ENCODE measurements at places on chromosomes 3 and 15.

DNA sequence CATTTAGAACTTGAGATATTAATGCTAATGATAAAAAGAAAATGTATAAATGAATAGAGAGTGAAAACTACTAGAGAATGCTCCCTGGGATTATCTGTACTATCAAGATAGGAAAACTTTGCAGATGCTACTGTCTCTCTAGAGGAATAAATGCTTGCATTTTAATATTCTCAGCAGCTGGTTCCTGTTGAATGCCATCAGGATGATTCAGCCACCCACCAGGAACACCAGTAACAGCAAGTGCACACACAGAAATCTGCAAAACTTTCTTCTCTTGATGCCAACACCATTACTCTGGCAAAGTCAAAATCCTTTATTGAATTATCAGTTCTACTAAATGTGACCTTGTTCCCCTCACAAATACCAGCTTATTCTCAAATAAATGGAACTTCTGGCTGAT is 148.4 kb downstream of the TIGIT start:
- DNase-seq = no peak

GRCh38 chr3:12934431-12934830 is 93.1 kb upstream of the RPL32 start:
- no peak for DNase-seq

- DNase-seq = no peak
Measured at GRCh38 chr3:98021830-98022560, 13.1 kb downstream of the GABRR3 start.

DNA sequence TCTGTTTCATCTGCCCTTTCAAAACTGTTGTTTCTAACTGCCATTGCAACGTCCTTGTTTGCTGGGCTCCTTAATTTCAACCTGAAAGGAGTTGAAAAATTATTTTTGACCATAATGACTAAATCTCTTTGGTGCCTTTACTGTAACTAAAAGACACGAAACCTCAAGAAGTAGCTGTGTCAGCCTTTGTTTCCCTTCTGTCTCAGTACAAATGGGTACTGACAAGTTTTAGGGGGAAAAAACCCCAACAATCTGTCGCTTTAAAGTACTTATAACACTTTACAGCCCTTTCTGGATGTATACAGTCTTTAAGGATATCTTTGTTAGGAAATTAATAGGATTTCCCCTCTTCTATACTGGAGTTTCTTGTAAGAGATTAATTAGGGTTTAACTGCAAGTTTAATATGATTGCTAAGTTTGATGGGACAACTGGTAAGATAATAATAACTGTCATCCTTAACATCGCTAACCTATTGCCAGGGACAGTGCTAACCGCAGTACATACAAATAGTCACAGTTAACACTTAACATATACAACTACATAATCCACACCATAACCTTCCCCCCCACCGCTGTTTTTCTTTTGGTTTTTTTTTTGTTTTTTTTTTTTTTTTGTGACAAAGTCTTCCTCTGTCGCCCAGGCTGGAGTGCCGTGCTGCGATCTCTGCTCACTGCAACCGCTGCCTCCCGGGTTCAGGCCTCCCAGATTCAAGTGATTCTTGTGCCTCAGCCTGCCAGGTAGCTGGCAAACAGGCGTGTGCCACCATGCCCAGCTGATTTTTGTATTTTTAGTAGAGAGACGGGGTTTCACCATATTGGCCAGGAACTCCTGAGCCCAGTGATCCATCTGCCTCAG is 1.7 kb downstream of the GXYLT2 start:
- no peak for DNase-seq

DNA sequence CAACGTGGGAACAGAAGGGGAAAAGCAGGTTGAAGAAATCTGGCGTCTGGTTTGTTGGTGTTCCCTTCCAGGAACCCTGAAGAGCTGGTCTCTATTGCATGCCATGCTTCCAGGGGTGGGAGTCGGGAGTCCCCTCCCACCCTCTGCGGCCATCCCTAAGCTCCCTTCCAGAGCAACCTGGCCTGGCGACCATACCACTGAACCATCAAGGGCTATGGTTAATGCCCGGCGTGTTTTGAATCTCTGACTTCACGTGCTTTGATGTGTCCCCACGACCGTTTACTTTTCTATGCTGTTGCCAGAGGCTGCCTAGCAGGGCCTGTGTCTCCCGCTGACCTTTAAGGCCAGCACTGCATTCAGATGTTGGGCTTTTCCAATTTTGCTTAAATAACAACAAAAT is 696 bp upstream of the SNRK start:
- DNase-seq = no peak

GRCh38 chr3:127759826-127760225 is 62.5 kb downstream of the MGLL start:
- DNase-seq = no peak

DNA sequence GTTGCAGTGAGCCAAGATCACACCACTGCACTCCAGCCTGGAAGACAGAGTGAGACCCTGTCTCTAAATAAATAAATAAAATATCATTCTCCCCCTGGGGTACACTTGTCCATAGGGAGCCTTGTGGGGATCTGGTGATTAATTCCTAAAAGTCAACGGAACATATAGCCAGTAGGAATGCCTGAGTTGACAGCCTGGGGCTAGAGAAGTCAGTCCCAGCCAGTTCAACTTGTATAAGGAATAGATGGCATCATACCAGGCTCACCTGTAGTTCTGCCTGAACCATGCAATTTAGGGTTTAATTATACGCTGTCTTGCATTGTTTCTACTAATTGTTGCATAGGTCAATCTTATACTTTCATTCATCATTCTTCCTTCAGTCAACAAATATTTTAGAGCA is 5.9 kb upstream of the BOC start:
- no peak for DNase-seq

- DNase-seq = no peak
Measured at GRCh38 chr15:99467853-99468464, 97.8 kb upstream of the MEF2A start.

DNA sequence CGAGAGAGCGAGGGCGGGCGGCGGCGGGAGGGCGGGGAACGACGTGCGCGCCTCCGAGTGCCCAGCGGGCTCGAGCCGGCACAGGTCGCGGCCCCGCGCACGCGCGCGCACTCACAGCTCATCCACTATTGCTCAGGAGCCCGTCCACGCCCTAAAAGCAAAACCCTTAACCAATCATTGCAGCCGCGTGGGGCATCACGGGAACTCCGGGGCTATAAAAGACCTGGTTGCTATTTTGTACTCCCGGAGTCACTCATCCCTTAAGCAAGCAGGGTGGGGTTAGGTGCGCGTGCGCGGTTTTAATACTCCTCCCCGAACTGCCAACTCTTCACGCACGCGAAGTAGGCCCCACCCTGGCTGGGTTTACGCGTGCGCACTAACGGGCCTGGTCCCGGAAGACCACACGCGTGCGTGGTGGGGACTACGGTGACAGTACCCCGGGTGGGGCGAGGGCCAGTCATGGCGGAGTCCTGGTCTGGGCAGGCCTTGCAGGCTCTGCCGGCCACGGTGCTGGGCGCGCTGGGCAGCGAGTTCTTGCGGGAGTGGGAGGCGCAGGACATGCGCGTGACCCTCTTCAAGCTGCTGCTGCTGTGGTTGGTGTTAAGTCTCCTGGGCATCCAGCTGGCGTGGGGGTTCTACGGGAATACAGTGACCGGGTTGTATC is at the start of the genes RHOA and TCTA:
TSS of gene RHOA (minus strand) at position 9 of the 664 bp plus-strand sequence. CDS start 36,387 bp downstream, outside the sequence.
TSS of gene TCTA (plus strand) at position 456 of the 664 bp plus-strand sequence. CDS start at position 460, 4 bp downstream.
- peak; percentile 100 for DNase-seq

GRCh38 chr3:106113747-106114146 is 244.9 kb upstream of the CBLB start:
- no peak for DNase-seq

GRCh38 chr3:1908651-1909445 is 189.8 kb upstream of the CNTN4 start:
- DNase-seq = no peak

GRCh38 chr3:77247061-77247460 is 207.2 kb downstream of the ROBO2 start:
- DNase-seq = no peak

DNA sequence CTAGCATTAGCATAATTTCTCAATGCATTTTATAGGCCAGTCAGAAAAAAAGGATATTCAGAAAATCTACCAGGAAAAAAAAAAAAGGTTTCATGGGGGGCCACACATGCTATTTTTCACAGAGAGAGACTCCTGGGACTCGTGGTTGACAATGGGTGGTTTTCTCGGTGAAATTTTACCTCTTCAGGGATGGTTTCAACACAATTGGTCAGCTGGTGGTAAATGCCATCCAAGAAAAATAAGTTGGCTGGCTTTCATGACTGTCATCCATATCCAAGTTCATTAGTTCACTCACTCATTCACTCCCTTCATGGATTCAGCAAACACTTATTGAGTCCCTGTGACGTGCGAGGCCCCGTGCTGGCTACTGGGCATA is 217.3 kb downstream of the SHQ1 start:
- DNase-seq = no peak

- no peak for DNase-seq
Measured at GRCh38 chr15:64045774-64046420, 388 bp downstream of the DAPK2 start.

- DNase-seq = no peak
Measured at GRCh38 chr15:32818758-32819447, 101.1 kb downstream of the GREM1 start.

GRCh38 chr3:30186741-30187219 is 419.6 kb upstream of the TGFBR2 start:
- no peak for DNase-seq

GRCh38 chr15:25492315-25492714 is 53.5 kb upstream of the UBE3A start:
- DNase-seq = no peak

DNA sequence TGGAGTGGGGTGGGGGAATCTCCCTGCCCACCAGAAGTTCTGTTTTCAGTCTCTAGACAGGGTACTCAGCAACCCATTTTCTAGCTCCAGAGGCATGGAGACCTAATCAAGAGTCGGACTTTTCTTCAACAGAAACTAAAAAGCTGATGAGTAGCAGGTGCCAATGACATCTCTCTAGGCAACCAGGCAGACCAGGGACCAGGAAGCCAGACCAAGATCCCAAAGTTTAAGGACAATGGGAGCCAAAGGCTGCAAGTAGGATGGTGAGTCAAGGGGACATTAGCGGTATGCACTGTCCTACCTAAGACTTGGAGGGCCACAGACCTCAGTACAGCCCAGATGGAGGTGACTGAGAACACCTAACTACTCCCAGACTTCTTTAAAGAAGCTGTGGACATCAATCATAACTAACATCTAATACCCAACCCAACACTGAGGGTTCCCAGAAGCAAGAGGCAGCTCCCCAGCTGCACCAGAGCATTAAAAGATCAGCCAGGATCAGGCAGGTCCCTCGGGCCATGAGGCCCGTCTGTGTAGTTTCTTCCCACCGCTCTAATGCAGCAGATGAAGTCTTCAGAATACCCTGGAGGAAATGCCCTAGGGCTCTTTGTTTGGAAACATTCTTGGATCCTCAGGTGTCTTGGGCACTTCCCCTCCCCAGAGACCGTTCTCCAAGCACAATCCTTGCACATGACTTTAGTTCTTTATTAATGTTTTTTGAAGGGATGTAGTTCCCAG is 979 bp downstream of the CCDC71 start:
- no peak for DNase-seq

DNA sequence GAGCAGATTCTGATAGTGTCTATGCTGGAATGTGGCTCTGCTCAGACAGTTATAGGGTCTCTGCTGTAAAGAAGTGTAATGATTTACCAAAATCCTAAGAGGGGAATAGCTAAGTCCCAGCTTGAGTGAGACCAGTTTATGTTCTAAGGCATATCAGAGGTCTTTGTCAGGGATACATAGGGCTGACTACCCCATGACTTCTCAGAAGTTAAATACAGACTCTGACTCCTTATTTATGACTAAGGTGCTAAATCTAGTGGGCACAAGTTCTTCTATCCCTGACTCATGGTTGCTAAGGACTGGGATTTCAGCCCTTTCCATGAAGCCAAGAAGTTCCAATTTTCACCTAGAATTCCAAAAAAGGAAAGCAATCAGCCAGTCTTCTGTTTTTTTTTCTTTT is 192.6 kb upstream of the POU1F1 start:
- DNase-seq = no peak

DNA sequence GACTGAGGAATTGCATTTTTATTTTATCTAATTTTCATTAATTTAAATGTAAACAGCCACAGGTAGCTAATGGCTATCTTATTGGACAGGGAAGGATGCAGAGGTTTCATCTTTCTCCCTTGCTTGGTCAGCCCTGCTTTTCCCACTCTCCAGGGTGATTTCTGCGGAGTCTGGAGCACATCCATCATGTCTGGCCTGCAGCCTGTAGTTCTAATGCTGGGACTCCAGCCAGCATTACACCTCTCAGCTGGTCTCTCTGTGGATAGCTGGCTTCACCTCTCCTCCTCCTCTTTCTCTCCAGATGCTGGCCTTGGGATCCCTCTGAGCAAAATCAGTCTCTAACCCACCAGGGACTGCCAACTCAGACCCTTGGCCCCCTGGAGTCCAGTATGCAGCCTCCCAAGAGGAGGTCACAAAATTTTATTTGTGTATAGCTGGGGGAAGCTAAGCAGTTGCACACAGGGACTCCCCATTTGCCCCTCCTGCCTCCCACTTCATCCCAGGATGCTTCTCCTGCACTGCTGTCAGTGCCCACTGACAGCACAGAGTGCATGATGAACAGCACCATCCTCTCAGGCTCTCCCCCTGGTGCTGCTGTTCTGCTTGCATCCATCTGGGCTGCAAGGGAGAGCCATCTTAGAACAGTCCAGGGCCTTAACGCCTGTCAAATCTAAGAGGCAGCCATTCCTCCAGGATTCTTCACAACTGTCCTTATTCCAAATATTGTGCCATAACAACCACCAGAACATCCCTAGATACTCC is 1.7 kb downstream of the BFSP2 start:
- DNase-seq = no peak

GRCh38 chr3:169827712-169828111 is 15.0 kb upstream of the LRRC34 start:
- DNase-seq = no peak

DNA sequence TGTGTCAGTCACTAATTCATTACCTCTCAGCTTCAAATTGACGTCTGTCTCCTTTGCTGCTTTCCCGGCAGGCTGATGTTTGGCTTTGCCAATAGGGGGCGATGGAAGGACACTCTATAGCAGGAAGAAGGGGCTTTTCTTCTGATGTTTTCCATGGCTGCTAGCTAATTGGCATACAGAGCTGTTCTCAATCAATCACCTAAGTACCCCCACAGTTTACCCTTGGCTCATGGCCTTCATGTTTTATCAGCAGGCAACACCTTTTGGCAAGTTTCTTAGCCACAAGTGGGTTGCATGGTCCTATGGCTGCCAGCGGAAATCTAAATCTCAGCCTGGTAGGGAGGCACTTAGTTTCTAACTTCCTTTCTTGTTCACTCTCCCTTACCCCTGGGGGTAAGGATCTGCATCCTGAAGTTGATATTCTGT is 45.0 kb downstream of the ESYT3 start:
- peak; percentile 33 for DNase-seq

DNA sequence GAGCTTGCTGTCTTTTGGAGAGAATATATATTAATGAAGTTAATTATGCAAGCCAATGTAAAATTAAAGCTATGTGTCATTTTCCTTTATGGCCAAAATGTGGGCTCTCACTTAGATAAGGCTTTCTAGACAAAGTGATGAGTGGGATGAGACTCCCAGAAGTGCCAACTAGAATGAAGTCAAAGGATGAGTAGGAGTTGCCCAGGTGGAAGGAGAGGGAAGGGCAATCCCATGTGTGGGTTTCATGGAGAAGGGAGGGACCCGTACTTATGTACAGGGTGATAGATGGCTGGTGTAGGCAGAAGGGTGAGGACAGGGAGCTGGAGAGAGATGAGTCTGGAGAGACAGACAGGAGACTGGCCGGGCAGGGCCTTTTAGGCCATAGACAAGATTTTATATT is 239.2 kb downstream of the THRB start:
- no peak for DNase-seq

- DNase-seq = no peak
Measured at GRCh38 chr3:13708871-13709595, 160.1 kb downstream of the FBLN2 start.

- DNase-seq = no peak
Measured at GRCh38 chr3:101259485-101260341, 60.7 kb downstream of the IMPG2 start.

- no peak for DNase-seq
Measured at GRCh38 chr3:70565861-70566260, 253.4 kb upstream of the MDFIC2 start.

Data from CD4-positive, alpha-beta T cell treated with Interferon alpha-2 for 1 hour (primary cell).